HL-60 (cell line): ENCODE measurements at places on chromosomes 1 and 21.

GRCh38 chr1:89616844-89617627, 15.9 kb upstream of the LRRC8C start:
- no peak for DNase-seq

DNA sequence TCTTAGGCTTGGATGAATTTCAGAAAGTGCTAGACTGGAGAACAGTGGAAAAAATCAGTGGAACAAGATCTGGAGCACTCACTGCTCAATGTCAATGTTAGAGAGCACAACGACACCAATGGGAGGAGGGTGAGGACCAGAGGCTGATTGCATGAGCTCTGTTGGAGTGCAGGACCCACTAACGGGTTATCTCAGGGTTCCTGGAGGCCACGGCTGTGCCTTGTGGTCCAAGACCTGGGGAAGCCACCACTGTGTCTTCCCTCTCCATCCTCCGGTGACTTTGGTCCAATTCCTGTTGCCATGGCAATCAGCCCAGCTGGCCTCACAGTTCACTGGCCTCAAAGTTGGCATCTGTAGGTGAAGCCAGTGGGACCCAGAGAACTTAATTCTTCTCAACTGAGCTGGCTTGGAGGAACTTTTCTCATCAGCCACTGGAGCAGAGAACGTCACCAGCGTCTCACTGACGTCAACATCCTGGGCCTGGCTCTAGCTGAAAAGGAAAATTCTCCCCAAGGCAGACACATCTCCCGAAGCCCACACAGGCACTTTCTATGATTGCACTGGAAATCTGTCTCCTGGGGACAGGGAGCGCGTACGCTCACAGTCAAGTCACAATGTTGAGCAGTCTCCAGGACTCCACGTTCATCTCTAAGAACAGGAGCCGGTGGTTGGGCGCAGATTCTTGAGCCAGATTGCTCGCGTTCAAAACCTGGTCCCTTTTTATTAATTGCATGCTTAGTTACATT, 21.9 kb upstream of the GPR157 start:
- no peak for DNase-seq

- no peak for DNase-seq
Observed at GRCh38 chr1:179929955-179930798, 24.4 kb upstream of the CEP350 start.

GRCh38 chr1:84883286-84883685, 9.7 kb downstream of the LPAR3 start:
- no peak for DNase-seq

DNA sequence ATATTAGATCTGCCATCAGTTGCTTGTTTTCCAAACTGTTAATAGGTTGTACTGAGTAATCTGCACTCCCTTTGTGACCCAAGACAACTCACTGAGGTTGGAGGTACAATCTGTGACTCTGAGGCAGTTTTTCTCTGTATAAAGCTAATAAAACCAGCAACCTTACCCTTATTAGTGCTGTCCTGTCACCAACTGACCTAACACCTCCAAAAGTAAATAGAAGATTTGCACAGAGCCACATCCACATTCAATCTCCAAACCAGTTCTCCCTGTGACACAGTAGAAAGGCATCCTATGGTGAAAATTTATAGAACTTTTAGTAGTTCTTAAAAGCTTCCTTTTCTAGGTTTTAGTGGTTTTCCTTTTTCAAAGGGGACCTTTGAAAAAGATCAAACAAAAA, 140.4 kb upstream of the ADGRL2 start:
- no peak for DNase-seq

DNA sequence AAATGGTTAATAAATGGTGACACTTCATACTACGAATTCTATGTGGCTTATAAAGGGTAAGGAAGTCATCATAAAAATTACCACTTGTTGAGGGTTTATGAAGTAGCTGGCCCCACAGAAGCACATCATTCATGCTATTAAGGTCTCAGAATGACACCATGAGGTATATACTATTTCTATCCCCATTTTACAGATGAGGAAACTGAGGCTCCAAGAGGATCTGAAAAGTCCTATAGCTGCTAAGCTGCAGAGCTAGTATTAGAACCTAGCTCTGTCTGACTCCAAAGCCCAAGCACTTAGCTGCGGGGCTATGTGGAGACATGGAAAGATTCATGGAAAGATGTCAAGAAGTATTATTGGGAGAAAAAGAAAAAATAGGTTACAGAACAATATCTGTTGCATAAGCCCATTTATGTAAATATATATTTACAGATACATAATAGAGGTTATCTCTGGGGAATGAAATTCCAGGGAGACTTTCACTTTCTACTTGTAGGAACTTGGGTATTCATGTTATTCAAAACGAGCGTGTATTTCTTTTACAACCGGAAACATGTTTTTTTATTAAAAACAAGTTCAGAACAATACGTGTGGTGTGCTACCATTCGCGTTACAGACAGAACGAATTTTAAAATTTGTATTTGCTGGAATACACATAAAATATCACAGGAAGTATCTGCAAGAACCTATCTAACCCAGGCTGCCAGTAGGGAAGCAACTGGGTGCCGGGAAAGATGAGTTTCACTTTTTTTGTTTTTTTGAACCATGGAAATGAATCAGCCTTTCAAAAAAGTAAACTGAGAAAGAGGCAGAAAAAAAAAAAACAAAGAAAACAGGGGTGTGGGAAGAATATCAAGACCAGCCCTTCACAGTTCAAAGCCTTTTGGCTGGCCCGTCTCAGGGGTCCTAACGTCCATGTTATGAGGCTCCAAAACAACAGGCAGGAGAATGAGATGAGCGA, 13.4 kb downstream of the SPOCD1 start:
- DNase-seq: no peak

GRCh38 chr1:182608845-182609610, 4.8 kb upstream of the RGS16 start:
- no peak for DNase-seq
